ENCODE measurements at places on chromosomes 7 and 10.
A peak's percentile ranks its signal among the peaks of the same experiment; 100 is the strongest.

DNA sequence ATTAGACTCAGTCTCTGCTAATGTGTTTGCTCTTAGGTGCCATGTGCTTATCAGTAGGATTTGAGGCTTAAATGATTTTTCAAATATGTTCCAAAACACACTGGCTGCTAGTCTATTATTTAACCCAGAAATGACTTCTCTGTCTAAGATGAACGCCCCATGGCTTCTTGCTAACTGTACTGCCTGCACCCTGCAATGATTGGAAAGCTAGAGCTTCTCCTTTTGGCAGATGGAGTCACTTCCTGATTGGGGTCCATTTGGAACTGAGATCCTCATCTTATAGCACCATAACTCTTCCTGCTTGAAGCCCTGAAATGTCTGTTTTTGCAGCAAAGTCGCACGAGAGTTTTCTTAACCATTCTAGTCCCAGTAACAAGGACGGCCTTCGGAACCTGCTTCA lies 186.5 kb upstream of the ADO start:
- DNase-seq = no peak

DNA sequence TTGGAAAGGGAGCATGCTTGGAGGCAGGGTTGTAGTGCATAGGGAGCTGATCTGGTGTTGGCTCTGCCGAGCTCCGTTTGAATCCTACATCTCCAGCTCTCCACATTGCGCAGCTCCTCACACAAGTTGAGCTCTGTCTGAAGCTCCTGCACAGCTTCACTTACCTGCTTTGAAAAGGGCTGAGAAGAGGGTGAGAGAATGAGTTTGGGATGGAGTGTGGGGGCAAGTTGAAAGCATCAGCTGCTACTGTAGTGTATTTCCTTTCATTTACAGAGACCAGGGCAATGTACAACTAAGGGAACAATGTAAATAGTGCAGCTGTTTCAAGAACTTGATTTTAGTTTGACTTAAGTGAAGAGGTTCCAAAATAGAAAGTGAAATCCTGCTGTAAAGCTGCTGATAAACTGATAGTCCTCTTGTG lies 88.5 kb downstream of the VTI1A start:
- DNase-seq = no peak

- no peak for DNase-seq
These were observed at the start of gene UTF1 for GRCh38 chr10:133230044-133230361. Gene UTF1 (plus strand): TSS chr10:133230217. CDS start chr10:133230289, 72 bp downstream.

DNA sequence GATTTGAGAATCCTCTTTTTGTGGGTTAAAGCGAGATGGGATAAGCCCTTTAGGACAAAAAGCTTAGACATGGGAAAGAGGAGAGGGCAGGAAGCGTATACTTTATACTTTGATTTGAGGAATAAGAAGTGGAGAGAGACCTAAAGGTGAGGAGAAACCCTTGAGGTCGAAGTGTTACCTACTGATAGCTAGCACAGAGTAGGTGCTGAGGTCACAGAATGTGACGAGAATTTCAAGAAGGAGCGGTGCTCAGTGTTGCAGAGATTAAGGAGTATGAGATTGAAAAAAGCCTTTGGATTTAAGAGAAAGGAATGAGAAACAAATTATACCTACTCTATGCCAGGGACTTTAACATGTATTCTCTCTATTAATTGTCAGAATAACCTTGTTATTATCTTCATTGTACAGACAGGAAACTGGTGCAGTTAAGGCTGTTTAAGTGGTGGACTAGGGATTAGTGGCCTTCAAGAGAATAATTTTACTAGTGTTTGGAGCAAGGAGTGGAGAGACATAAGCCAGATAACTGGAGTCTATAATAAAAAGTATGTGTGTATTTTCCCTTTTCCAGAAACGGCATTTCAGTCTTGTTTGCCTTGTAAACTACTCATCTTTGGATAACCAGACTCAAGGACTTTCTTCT lies 8.8 kb downstream of the CAPZA2 start:
- no peak for DNase-seq

- DNase-seq = no peak
These were observed 1.8 kb downstream of the CYP2E1 start for GRCh38 chr10:133528845-133529575.

DNA sequence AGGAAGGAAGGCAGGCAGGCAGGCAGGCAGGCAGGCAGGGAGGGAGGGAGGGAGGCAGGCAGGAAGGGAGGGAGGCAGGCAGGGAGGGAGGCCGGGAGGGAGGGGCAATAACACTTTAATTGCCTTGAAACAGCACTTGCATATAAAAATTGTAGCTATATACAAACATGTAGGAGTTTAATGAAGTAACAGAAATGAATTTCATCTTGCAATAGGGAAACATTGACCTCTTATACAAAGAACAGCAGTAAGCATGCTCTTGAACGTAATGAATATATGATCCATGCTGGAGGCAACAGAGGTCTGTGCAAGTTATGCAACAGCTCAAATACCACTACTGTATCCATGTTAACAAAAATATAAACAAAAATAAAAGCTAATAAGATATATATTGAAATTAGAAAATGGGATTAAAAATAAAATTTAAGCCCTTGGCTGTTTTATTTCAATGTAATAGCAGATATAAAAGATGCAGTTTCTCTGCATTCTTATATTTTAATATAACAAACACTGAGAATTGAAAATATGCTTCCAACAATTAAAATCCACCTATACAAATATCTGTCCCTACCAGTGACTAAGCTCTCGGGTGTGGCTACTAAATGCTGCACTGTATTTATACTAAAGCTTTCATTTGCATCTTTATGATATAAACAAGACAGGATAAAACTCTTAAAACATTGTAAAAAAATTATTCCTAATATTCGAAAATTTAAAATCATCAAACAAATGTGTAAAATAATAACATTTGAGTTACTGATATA lies 50.3 kb downstream of the CACNA2D1 start:
- DNase-seq = no peak

DNA sequence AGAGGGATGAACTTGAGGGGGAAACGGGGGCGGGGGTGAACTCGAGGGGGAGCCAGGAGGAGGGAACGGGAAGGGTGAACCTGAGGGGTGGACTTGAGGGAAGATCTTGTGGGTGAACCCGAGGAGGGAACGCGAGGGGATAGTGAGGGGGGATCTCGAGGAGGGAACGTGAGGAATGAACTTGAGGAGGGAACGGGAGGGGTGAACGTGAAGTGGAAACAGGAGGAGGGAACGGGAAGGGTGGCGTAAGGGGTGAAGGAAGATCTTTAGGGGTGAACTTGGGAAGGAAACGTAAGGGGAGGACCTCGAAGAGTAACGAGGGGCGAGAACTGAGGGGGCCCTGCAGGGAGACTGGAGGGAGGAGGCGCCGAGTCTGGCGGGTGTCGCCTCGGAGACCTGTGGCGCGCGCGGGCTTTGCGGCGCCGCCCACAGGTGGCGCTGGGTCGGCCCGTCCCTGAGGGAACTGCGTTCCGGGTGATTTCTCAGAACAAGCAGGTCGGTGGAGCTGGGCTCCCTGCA lies 651 bp downstream of the MYO3A start:
- DNase-seq = no peak

GRCh38 chr10:122116331-122116730 lies 127.4 kb downstream of the TACC2 start:
- DNase-seq = no peak

- no peak for DNase-seq
These were observed 31.7 kb downstream of the GRIFIN start for GRCh38 chr7:2444476-2444875.

DNA sequence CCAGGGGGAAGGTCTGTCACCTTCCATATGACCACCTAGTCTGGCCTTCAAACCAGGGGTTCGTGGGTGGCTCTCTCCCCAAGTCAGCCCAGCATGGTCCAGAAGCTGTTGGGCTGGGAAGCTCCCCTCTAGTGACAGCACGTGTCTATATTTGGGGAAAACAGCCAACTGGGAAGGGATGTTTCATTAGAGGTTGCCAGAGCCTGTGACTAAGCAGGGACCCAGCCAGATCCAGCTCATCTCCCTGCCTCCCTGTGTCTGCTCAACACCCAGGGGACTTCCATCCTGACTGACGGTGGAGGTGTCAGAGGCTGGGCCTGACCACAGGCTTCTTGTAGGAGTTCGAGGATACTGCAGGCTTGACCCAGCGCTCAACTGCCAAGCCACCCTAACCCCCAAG lies 10.5 kb downstream of the STYXL1 start:
- DNase-seq = no peak

DNA sequence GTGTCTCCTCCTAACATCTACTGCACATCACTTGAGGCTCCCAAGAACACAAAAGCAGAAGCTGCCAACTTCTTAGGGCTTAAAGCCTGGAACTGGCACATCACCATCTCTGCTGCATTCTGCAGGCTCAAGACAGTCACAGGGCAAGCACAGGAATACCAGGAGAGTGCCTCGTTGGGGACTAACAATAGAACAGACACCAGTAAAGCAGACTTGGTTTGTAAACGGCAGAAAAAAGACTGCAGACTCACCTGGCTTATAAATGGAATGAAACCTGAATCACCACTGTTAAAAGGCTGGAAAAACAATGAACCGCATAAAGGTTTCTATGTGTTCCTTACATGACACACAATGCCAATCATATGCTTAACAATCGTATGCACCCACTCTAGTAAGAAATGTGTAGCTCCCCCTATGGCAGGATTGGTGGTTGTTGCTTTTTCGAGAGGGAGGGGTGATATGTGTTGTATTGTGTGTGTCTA lies 12.8 kb downstream of the RHEB start:
- peak; percentile 25 for DNase-seq

- no peak for DNase-seq
These were observed 5.4 kb upstream of the TNS3 start for GRCh38 chr7:47587351-47587750.

GRCh38 chr7:106456329-106456728 lies 171.5 kb upstream of the NAMPT start:
- DNase-seq = no peak

DNA sequence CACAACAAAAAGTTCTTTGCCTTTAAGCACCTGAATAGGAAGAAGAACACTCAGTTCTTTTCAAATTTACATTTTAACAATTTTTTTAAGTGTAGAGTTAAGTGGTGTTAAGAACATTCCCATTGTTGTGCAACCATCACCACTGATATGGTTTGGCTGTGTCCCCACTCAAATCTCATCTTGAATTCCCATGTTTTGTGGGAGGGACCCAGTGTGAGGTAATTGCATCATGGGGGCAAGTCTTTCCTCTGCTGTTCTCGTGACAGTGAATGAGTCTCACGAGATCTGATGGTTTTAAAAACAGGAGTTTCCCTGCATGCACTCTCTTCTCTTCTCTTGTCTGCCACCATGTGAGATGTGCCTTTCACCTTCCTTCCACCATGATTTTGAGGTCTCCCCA lies 155.7 kb downstream of the PLXNA4 start:
- DNase-seq = no peak

GRCh38 chr10:59273445-59273844 lies 88.9 kb downstream of the FAM13C start:
- DNase-seq = no peak

- DNase-seq = no peak
These were observed 5.8 kb downstream of the MRC1 start for GRCh38 chr10:17814973-17815372.

DNA sequence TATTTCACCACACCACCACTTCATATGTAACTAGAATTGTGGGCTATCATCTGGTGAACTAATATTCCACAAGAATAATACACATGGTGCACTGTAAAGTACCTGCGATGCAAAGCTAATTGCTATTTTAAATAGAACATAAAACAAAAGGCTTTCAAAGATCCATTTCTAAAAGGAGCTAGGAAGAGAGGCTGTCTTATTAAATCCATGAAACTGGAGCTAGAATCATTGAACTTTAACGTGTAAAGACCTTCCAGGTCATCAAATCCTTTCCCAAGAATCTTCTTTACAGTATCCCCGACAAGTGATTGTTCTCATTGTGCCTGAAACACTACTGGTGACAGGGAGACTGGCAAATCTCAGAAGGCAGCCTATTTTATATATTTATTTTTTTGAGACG lies 224.9 kb downstream of the CHCHD3 start:
- no peak for DNase-seq

GRCh38 chr10:79058899-79059841 lies 9.6 kb upstream of the ZMIZ1 start:
- DNase-seq = no peak

DNA sequence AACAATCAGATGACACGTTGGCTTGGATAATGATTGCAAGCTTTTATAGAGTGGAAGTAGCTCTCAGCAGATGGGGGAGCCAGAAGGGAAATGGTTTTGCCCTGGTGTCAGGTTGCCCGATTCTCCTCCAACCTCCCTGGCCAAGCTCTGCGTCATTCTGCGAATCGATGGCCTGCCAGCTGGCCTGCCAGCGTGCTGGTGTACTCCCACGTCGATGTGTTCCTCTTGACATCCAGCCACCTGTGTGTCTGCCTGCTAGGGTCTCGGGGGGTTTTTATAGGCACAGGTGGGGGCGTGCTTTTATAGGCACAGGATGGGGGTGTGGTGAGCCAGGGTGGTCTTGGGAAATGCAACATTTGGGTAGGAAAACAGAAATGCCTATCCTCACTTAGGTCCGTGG lies 4.6 kb downstream of the NET1 start:
- no peak for DNase-seq

- no peak for DNase-seq
These were observed 662.6 kb upstream of the TEX47 start for GRCh38 chr7:89458114-89458513.

GRCh38 chr10:103784723-103785418 lies 70.5 kb downstream of the SH3PXD2A start:
- no peak for DNase-seq

DNA sequence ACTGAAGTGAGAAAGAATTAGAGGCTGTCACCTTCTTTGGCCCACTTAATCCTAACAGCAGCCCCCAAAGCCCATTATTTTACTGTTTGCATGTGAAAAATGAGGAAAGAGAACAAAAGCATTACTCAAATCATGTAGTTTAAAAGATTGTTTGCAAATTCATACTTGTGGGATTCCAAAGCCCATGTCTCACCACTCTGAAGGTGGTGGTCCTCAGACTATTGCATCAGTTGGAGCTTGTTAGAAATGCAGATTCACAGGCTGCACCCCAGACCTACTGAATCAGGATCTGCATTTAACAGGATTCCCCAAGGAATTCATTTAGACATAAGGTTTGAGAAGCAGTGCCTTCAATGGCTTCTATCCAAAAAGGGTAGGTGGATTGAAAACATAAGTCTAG lies 93.7 kb upstream of the PDE1C start:
- DNase-seq = no peak

GRCh38 chr10:114822444-114823076 lies 980 bp downstream of the FHIP2A start:
- peak; percentile 31 for DNase-seq

DNA sequence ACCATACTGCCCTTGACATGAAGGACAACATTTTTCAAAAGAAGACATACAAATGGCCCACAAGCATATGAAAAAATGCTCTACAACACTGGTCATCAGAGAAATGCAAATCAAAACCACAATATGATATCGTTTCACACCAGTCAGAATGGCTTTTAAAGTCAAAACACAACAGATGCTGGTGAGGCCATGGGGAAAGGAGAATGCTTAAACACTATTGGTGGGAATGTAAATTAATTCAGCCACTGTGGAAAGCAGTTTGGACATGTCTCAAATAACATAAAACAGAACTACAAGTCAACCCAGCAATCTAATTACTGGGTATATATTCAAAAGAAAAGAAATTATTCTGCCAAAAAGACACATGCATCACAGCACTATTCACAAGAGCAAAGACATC lies 4.2 kb upstream of the NT5C3A start:
- DNase-seq = no peak
